ENCODE measurements at places on chromosomes 5 and 9. TPM values are rescaled to one million over a fixed set of nuclear protein-coding genes. Genes with fewer than 3 reads are reported as not detected.

The STING1 gene
- 53.7 TPM for total RNA-seq

The BARX1 gene
- not detected for total RNA-seq

The DPYSL3 gene
- 77.1 TPM for total RNA-seq

The PCDHGC3 gene
- 6.5 TPM for total RNA-seq

The PCDHB12 gene
- total RNA-seq, result 0.16 TPM

All from bladder microvascular endothelial cell (primary cell).